ENCODE measurements at places on chromosomes 1 and 21.

DNA sequence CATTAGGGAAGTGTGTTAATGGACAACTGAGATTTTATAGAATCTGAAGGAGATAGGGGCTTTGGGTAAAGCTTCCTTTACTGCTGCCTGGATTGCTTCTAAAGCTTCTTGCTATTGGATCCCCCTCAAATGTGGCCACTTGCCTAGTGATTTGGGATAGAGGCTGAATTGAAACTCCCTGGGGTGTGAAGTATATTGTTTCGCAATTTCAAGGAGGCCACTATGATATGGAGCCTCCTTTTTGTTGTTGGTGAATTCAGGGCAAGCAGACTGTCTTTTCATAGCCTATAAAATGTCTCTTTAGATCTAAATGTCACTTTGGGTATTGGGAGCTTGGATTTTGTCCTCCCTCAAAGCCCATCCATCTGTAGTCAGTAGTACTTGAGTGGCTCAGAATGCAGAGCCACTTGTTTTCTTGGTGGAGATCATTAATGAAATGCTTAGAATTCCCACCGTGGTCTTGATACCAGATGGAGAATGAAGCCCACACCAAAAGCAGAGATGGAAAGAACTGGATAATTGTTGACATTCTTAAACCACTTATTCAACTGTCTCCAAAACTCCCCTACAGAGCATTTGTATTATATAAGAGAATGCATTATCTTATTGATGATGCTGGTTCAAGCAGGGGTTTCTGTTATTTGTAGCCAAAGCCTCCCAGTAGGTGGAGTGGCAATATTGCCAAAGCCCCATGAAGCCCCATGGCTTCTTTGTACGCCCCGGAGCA, 144.3 kb upstream of the KCNE2 start:
- DNase-seq: no peak

GRCh38 chr1:66654643-66655042, 97.6 kb upstream of the DYNLT5 start:
- no peak for DNase-seq

DNA sequence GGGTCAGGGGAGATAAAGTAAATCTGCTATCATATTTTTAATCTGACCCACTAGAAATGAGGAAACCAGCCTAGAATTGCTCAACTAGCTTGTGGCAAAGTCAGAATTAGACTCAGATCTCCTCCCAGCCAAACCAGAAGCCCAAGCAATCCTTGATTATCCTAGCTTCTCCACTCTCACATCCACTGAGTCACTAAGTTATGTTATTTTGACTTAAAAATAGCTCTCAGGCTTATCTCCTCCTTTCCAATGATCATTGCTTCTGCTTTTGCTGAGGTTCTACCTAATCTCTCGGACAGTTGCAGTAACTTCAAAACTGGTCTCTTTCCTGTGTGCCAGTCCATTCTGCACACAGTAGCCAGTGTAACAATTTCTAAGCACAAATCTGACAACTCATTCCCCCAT, 22.9 kb downstream of the OVAAL start:
- no peak for DNase-seq

GRCh38 chr1:228060458-228061190, 21.9 kb upstream of the ARF1 start:
- no peak for DNase-seq

- DNase-seq: no peak
Observed at GRCh38 chr21:45639206-45640000, 4.1 kb upstream of the PCBP3 start.

- peak; percentile 72 for DNase-seq
Observed at GRCh38 chr1:151158751-151159251, 2.4 kb downstream of the TNFAIP8L2 start.

DNA sequence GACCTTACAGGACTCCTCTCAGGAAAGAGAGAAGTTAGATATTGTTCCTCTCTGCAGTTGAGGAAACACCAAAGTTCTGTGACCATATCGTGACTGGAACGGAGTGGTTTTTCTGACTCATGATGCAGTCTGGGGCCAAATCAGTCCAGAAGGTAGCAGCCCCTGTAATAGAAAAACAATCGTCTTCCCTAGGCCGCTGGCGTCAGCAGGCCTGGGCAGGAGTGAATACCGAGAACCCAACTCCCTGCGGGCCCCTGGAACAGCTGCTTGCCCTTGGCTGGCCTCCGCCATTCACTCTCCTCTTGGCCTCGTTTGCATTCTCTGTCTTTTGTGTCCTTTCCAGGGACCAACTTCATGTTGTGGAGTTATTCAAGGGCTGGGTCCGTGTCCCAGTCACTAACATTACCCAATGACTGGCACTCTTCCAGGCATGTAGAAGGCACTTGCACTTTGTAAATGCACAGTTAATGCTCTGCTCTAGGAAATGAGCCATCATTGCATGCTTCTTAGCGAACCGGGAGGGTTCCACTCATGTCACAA, 10.9 kb upstream of the CD101 start:
- no peak for DNase-seq

- no peak for DNase-seq
Observed at GRCh38 chr1:198678301-198678836, 39.5 kb downstream of the PTPRC start.

DNA sequence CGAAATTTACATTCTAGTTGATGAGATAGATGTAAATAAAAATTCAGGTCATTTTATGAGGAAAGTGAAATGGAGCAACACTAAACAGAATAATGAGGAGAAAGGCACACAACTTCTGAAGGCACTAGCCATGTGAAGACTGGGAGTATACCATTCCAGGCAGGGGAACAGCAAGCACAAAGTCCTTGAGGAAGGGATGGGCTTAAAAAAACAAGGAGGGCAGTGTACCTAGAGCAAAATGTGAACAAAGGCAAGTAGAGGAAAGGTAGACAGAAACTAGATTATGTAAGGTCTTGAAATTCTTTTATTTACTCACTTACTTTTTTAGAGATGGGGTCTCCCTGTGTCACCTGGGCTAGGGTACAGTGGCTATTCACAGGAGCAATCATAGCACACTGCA, 54.1 kb upstream of the LRIG2 start:
- DNase-seq: no peak

- DNase-seq: no peak
Observed at GRCh38 chr1:109370712-109371340, 26.9 kb downstream of the SORT1 start.

GRCh38 chr1:228359613-228360532, 46.8 kb downstream of the TRIM11 start:
- no peak for DNase-seq

DNA sequence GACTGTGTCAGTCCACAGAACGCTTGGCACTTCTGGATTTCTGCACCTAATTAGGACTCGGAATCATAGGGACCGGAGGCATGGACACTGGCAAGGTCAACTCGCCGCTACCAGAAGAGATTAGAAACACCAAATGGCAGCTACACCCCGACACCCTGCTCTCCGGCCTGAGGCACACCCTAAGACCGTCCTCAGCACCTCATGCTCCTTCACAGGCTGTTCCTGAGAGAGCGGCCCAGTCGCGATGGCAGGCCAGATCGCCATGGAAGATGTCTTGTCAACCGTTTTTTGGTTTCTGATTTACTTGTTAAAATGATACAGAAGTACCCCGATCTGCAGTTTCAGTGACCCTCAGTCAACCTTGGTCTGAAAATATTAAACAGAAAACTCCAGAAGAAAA, 46.8 kb downstream of the NPHP4 start:
- peak; percentile 9 for DNase-seq

GRCh38 chr1:14659913-14660312, 61.4 kb downstream of the KAZN start:
- no peak for DNase-seq

DNA sequence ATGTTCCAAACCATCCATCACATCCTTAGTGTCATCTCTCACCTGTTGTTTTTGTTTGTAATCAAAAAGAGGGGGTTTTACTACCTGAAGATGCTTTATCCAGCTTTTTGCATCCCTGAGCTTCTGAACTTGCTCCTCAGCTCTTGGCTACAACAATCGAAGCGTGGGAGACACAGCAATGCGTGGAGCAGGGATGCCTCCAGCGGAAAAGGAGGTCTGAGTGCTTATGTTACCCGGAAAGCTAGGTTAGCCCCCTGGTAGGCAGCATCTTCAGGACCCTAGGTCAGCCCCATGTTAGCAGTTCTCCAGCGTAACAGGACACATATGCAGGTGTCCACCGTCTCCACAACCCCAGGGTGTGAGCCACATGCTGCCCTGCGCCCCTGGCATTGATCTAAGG, 141.5 kb downstream of the RRAGC start:
- no peak for DNase-seq

GRCh38 chr21:38273745-38274542, 17.2 kb downstream of the KCNJ15 start:
- no peak for DNase-seq

DNA sequence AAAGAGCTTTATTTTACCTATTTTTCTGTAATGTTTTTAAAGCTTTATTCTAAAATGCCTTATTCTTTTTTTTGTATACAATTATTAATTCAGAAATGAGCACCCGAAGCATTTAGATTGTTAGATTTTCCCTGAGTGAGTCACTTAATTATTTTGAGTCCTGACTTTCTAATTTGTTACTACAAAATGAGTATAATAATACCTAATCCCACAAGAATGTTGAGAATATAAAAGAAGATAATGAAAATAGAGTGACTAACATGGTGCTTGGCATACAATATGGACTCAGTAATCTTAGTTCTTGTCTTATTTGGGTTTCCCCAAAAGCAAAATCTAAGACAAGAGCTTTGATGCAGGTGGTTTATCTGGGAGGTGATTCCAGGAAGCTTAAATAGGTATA, 142.2 kb downstream of the LHX8 start:
- DNase-seq: no peak

- DNase-seq: no peak
Observed at GRCh38 chr21:15552914-15553494, 176.8 kb upstream of the USP25 start.

DNA sequence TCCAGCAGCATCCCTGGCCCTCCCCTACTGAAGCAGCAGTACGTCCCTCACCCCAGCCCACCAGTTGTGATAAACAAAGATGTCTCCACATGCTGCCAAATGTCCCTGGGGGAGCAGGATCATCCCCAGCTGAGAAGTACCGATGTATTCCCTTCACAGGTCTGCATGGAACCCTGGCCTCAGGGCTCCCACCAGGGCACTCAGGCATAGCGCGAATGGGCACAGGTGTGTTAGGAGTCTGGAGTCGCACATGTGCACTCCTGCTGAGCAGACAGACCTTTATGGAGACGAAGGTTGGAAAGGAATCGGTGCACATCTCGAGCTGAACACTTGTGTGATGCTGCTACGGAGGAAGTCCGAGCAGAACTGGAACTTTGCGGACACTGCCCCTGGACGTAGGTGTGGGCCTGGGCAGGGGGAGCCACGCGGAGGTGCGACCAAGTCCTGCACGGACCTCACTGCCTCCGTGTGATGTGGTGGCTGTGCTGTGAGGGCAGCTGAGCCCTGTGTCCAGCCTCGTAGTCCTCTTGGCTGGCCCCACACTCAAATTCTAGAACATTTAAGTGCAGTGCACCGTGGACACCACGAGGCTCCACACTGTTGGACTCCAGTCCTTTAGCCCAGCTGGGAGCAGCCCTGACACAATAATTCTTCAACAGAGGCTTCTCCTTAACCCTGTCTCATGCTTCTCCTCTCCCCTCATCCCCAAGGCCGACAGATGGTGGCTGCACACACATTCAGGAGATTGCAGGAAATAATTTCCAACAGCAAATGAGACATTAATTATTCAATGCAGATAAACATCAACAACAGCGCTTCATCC, 43.4 kb downstream of the RSPH1 start:
- DNase-seq: no peak

DNA sequence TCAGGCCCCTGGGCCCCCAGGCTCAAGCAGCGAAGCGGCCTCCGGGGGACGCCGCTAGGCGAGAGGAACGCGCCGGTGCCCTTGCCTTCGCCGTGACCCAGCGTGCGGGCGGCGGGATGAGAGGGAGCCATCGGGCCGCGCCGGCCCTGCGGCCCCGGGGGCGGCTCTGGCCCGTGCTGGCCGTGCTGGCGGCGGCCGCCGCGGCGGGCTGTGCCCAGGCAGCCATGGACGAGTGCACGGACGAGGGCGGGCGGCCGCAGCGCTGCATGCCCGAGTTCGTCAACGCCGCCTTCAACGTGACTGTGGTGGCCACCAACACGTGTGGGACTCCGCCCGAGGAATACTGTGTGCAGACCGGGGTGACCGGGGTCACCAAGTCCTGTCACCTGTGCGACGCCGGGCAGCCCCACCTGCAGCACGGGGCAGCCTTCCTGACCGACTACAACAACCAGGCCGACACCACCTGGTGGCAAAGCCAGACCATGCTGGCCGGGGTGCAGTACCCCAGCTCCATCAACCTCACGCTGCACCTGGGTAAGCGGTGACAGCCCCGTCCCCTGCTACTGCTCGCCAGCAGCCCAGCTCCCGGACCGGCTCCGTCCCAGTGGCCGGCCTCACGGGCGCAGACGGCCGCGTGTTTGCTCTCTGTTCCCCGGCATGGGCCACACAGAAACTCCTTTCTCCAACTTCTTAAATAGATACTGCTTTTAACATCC, 539 bp downstream of the LAMC1 start:
- DNase-seq: peak; percentile 72

GRCh38 chr1:214727274-214727673, 124.3 kb downstream of the CENPF start:
- DNase-seq: no peak

DNA sequence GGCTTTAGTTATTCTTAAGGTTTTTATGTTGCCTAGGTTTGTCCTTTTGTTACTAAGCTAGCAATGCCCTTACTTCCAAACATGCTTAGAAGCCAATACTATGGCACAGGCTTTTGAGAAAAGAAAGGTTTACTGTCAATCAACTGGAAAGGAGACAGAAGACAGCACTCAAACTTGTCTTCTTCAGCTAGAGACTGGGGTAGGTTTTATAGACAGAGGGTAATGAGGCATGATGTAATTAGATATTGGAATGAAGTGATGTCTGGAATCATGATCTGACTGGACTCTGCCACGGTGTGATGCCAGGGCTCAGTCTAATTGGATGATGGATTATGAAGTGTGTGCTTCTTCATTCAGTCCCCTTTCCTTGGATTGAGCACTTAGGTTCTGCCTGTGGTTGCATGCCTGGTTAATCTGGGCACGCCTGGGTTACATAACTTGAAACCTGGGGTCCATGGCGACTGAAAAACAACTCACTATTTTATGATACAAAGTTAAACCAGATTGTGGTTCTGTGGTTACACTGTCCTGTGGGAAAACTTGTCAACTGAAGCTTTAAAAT, 625.8 kb downstream of the BRINP3 start:
- DNase-seq: no peak
